ENCODE measurements at places on chromosomes 12 and 14. TPM values are rescaled to one million over a fixed set of nuclear protein-coding genes. Genes with fewer than 3 reads are reported as not detected.

DHRS4 gene
- 25.4 TPM for total RNA-seq

CCDC38 gene
- total RNA-seq: not detected

SLC41A2 gene
- 21.3 TPM for total RNA-seq

CCDC184 gene
- total RNA-seq: not detected

HOXC9 gene
- 5.7 TPM for total RNA-seq

ADAMTS20 gene
- not detected for total RNA-seq

DAAM1 gene
- total RNA-seq: 5.6 TPM

NEMP1 gene
- 30.3 TPM for total RNA-seq

C3AR1 gene
- total RNA-seq: 0.47 TPM

MYG1 gene
- total RNA-seq: 53.1 TPM
